ENCODE measurements at places on chromosomes 4 and X.
A peak's percentile ranks its signal among the peaks of the same experiment; 100 is the strongest.

- DNase-seq, result no peak
These were observed 45.8 kb upstream of the FBXW7 start for GRCh38 chr4:152581536-152582160.

GRCh38 chr4:139524062-139524631, 31.9 kb downstream of the SETD7 start:
- no peak for DNase-seq

DNA sequence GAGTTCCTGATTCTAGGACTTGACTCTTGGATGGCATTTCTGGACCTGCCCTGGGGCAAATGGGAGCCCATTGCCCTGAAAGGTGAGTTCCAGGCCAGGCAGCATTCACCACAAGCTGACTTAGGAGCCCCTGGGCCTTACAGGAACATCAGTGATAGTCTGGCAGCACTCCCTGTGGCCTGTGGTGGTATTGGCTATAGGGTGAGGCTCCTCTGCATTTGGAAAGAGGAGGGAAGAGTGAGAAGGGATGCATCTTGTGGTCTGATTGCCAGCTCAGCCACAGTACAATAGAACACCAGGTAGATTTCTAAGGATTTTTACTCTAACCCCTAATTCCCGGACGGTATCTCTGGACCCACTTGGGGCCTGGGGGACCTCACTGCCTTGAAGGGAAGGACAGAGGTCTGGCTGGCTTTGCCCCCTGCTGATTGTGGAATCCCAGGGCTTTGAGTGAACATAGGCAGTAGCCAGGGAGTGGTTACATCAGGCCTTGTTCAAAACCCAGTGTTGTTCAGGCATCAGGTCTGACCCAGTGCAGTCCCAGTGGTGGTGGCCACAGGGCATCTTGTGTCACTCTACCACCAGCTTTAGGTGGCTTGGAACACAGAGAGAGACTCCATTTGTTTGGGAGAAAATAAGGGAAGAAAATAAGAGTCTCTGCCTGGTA, 32.9 kb downstream of the MAGED4 start:
- DNase-seq, result no peak

GRCh38 chr4:158912390-158912789, 143.6 kb downstream of the FNIP2 start:
- DNase-seq, result no peak

DNA sequence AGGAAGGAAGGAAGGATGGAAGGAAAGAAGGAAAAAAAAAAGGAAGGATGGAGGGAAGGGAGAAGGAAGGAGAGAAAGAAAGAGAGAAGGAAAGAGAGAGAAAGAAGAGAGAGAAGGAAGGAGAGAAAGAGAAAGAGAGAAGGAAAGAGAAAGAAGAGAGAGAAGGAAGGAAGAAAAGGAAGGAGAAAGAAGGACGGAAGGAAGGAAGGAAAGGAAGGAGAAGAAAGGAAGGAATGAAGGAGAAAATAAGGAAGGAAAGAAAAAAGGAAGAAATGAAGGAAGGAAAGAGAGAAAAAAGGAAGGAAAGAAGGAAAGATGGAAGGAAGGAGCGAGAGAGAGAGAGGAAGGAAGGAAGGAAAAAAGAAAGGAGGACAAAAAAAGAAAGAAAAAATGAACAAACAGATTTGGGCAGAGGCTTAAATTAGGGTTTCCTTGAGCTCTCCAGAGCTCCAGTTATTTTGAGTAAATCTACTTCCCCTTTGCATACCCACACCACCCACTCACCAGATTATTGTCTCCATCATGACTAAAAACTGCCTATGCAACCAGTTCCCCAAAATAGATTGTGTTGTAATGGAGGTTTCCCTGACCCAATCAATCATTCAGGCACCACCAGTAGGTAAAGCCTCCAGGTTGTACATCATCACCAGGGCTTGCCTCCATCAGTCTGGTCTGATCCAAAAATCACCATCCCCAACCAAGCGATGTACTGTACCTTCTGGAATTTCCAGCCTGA, 1722.9 kb upstream of the PCDH10 start:
- DNase-seq, result no peak

GRCh38 chr4:14856934-14857235, 145.4 kb upstream of the CPEB2 start:
- DNase-seq, result no peak

DNA sequence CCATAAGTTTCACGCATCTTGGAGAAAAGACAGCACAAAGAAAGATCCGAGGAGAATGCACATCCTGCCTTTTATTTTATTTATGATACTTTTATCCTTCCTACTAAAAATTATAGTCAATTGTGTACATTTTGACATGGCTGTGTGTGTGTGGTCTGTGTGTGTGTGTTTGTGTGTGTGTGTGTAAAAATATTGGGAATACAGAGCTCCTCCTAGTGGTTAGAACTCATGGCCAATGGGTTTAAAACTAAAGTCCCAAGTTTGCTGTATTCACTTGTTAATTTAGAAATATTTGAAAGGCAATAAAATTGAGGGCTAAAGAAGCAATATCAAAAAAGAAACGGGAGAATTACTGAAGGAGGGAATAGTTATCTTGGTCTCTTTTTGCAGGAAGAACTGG, 47.5 kb downstream of the NKX6-1 start:
- DNase-seq, result no peak

- DNase-seq, result peak; percentile 95
These were observed 183.2 kb downstream of the FBXW7 start for GRCh38 chr4:152352622-152353116.

DNA sequence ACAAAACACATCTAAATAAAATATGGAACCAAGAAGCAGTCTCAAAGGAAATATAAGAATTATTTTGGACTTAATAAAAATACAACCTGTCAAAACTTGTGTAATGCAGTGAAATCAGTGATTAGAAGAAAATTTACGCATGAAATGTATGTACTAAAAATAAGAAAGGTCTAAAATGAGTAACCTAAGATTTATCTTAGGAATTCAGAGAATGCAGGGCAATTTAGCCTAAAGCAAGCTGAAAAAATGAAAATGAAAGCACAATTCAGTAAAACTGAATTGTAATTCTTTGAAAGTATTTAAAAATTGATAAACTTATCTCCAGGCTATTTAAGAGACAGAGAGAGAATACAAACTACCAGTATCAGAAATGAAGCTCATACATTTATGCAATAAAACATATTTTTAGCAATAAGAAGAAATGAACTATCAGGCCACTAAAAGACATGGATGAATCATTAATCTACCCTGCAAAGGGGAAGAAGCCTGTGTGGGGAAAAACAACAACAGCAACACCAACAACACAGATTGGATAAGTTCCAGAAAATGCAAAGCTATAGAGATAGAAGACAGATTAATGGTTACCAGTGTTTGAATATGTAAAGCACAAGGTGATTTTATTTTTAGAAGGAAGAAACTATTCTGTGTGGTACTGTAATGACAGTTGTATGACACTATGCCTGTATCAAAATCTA, 442.0 kb upstream of the ADGRL3 start:
- DNase-seq, result no peak

DNA sequence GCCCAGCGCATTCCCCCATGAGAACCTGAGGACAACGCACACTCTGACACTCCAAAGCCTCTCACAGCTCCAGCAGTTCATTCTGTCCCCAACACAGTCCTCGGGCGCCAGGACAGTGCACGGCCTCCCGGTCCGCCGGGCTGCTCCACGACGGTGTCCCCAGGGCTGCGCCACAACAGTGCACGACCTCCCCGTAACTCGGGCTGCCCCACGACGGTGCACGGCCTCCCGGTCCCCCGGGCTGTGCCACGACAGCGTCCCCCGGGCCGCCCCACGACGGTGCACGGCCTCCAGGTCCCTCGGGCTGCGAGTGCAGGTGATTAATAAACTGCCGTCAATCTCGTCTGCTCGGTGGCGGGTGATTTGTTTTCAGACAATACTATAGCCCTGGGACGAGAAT, 585.1 kb upstream of the FRG1 start:
- no peak for DNase-seq

DNA sequence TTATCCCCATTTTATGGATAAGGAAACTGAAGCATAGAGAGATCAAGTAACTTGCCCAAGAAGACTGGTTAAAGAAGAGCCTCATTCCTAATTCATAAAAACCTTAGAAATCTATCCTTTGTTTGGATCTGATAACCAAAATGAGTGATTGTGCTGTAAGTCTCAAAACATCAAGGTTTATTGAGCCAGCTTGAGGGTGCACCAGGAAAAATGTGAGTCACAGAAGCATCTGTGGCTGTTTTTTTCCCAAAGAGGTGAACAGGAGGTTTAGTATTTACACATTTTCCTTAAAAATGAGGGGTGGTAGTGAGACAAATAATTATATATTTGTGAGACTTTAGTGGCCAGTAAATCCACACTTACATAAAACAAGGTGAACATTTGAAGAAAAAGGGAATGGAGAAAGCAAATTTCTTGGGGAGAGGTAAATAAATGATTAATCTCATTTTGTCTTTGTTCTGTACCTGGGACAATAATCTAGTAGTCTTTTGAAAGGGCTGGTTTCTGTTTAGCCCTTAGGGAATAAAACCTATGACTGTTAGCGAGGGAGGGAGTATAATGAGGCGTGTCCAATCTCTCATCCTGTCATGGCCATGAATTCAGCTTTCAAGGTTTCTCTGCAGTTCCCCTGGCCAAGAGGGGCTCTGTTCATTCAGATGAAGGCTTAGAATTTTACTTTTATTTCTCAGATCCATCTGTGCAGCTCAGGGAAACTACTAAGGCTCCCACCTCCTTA, 12.2 kb upstream of the FMR1 start:
- DNase-seq, result no peak

DNA sequence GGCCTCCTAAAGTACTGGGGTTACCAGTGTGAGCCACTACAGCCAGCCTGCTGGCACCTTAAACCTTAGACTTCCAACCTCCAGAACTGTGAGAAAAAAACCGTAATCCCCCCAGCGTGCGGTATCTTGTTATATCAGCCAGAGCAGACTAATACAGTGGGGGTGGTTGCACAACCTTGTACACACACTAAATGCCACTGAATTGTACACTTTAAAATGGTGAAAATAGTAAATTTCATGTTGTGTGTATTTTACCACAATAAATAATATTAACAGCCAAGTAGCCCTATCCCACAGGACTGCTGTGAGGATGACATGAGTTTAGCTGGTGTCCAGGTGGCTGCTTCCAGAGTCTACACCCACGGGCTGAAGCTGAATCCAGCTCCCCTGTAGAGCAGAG, 38.8 kb downstream of the ZBTB49 start:
- no peak for DNase-seq

- DNase-seq, result no peak
These were observed 70.3 kb upstream of the DDX60 start for GRCh38 chr4:168388890-168389289.

- no peak for DNase-seq
These were observed 51.7 kb downstream of the SLC7A11 start for GRCh38 chr4:138190452-138190858.

DNA sequence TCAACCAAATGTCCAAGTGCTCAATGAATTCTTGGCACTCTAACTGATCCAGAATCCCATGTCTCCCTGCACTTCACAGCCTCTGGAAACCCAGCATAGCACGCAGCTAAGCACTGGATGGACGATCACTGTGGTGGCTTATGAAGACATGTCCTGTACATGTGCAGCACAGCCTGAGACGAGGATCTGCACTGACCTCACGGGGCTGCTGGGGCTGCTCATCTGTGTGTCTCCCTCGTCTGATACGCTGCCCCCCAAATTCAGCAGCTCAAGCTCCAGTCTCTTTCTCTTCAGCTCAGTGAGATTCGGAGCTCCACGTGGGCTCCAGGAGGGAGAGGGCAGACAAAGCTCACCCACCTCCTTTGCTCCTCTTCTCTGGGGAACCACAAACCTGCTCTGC, 126.9 kb downstream of the CPZ start:
- no peak for DNase-seq

- no peak for DNase-seq
These were observed 34.1 kb upstream of the GAB1 start for GRCh38 chr4:143302536-143302935.

Measured in amniotic stem cell (primary cell).